ENCODE measurements at places on chromosomes 7 and 10.

- no peak for DNase-seq
Observed at GRCh38 chr7:95908499-95908898, 136.1 kb downstream of the DYNC1I1 start.

DNA sequence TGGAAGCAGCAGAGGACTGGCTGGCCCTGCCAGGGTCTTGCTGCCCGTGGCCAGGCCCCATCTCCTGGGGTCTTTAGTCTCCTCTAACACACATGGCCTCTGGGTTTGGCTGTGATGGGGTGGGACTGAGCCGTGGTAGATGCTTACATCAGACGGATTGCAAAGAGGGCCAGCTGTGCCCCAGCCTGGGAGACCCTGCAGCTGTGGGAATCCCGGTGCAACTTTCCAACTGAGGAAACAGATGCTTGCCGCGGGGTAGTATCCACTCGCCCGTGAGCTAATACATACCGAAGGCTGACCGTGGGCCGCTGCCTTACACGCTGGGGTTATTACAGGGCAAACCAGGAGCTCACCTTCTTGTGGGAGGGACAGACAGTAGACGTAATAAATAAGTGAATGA, 24.1 kb upstream of the SH2B2 start:
- DNase-seq = no peak

DNA sequence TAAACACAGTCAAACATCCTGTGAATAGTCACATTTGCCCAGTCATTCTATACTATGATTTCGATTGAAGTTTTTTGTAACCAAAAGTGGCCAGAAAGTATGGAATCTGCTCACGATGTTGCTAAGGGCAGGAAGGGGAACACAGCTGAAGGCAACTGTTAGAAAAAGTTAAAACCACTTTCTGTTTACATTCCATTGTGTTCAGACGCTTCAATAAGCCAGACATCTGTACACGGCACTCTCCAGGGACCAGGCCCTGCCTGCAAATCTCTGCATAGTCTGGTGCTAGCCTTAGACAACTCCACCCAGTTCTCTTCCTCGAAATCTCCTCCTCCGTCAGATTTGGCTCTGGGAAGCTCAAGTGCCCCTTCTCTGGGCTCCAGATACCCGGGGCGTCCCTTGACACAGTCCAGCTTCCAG, 17.1 kb upstream of the TMEM120A start:
- DNase-seq = no peak

- no peak for DNase-seq
Observed at GRCh38 chr7:7491044-7491443, 44.6 kb downstream of the COL28A1 start.

DNA sequence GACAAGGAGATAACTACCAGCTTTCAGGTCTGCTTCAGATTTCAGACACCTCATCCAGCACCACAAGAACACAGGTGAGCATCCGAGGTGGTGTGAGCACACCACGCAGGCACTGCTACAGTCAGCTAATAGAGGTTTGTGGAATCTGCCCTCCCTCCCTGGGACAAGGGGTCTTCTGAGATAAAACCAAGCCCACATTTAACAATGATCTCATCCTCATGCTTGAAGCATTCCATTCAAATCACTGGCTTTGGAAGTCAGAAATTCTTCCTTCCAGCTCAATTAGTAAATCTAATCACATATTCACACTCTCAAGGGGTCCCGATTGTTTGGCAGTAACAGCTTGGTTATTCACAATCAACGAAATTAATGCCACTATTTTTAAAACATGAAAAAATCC, 331.4 kb downstream of the ELMO1 start:
- DNase-seq = no peak
